ENCODE measurements at places on chromosomes 11 and 22. TPM values are rescaled to one million over a fixed set of nuclear protein-coding genes. Genes with fewer than 3 reads are reported as not detected.

OR10W1 gene
- polyA plus RNA-seq: not detected

IGSF22 gene
- polyA plus RNA-seq: 2.1 TPM

SLC22A12 gene
- 3.3 TPM for polyA plus RNA-seq

DGAT2 gene
- polyA plus RNA-seq: 3.7 TPM

- DNase-seq: no peak
Observed at GRCh38 chr11:69702769-69703452, 911 bp downstream of the FGF19 start.

- DNase-seq: no peak
Observed at GRCh38 chr11:69126286-69126685, 29.4 kb upstream of the SMIM38 start.

- no peak for DNase-seq
Observed at GRCh38 chr11:9962722-9963121, 298.8 kb downstream of the SWAP70 start.

GRCh38 chr11:130478204-130478701, 29.8 kb downstream of the ADAMTS15 start:
- no peak for DNase-seq

DNA sequence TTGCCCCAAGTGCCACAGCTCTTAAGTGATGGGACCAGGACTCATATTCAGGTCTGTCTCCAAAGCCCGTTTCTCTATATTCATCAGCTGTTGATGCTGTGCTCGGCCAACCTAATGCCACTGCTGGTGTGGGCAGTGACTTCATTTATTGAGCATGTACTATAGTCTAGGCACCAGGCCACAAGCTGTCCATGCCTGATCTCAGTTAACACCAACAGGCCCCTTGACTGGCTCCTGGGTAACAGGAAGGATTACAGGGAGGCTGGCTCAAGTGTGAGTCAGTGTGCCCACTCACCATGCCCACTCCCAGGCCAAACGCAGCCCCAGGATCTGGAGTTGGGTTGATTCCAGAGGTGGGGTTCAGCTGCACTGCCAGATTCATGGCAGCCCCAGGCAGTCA, 8.6 kb upstream of the CRYBB2 start:
- no peak for DNase-seq

DNA sequence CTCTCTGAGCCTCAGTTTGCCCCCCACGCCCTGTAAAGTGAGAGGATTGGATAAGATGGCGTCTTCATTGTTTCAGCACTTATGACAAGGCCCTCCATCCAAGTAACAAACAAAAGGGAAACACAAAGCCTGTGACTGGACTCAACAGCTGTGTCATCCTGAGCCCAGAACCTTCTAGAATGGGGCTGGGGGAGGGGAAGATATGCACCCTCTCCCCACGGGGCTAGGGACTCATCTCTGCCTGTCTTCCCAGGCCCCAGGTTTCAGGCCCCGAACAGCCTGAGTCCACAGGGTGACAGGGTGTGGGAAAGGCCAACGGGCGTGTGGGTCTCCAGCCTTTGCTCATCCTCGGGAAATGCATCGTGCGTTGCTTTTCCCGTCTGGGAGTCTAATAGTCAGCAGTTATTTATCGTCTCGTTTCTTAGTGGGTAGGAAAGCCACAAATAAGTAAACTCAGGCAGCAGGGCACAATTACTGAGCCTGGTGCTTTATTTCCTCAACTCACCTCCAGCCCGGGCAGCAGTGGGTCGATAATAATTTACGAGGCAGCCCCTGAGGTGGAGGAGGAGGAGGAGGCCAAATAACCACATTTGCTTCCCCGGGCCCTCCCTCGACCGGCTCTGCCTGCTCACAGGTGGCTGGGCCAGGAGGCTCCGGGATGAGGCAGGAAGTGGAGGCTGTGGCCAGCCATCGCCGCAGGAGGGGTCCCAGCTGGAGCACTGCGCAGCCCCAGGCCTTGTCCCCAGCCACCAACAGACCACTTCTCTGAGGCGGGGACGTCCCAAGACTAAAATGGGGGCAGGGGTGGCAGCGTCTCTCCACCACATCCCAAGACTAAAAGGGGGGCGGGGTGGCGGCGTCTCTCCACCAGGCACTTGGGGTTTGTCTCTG, 54.4 kb downstream of the FLRT1 start:
- no peak for DNase-seq
